ENCODE measurements at places on chromosomes 5 and 9.

GRCh38 chr5:29387384-29387783, 1806.1 kb upstream of the CDH6 start:
- no peak for DNase-seq

GRCh38 chr9:114538241-114538640, 33.0 kb upstream of the WHRN start:
- DNase-seq = peak; percentile 23

GRCh38 chr9:127689329-127690000, 17.3 kb upstream of the CFAP157 start:
- no peak for DNase-seq

DNA sequence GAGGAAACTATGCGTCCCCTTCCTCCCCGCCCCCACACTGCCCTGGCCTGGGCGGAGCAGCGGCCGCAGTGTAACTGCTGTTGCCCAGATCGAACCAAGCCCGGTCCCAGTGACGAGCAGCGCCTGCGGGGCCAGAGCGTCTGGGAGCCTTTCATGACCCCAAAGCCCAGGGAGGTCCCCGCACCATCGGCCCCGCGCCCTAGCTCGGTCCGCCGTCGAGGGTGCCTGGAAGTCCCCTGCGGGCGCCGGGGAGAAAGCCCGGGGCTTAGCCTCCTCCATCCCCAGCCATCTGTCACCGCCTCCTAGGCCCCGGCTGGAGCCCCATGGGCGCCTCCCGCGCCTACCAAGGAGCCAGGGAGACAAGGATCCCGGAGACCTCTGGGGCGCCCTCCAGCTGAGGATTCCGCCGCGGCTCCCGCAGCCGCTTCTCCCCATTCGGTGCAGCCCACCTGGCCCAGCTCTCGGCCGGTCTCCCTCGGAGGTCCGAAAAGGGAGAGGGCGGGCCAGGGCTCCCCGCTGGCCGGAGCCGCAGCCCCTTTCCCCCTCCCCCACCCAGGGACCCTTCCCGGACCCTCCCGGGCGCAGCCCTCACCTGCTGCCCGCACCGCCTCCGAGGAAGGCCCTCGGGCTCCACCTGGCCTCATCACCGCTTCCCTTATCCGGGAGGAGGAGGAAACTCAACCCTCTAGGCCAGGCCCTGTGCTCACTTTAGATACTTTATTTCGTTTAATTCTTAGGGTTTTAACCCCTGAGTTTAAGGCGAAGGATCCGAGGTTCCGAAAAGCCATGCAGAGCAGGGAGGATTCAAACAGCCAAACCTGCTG, 45.6 kb downstream of the APTX start:
- DNase-seq = no peak

GRCh38 chr9:120299785-120300184, 280.2 kb downstream of the CDK5RAP2 start:
- DNase-seq = no peak

- DNase-seq = no peak
Measured at GRCh38 chr5:148615644-148616275, 38.6 kb downstream of the HTR4 start.

- DNase-seq = no peak
Measured at GRCh38 chr5:13470263-13470662, 474.2 kb downstream of the DNAH5 start.

GRCh38 chr5:138610415-138610917, 35.3 kb upstream of the HSPA9 start:
- DNase-seq = no peak

GRCh38 chr5:13946111-13946510, 1.6 kb upstream of the DNAH5 start:
- DNase-seq = no peak

- no peak for DNase-seq
Measured at GRCh38 chr9:108642871-108643270, 212.9 kb downstream of the ACTL7B start.

DNA sequence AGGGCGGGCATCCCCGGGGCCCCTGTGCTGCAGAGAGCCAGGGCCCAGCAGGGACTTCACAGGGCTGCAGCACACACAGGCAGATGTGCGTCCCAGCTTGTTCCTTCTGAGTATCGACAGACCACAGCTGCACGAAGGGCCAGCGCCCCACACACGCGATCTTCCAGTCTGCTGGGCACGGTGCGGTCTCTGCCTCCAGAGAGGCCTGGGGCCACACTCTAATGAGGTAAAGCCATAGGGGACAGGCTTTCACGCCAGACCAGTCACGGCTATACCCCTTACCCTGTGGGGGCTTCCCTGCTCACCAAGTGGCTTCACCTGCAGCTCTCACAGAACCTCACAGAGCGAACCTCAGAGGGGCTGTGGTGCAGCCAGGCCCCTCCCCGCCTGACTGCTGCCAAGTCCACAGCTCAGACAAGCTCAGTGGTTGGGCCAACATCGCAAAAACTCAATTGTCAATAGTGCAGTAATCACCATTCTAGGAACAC, 82.2 kb downstream of the SHB start:
- DNase-seq = no peak

- DNase-seq = no peak
Measured at GRCh38 chr5:72844218-72844603, 27.8 kb downstream of the TNPO1 start.
